ENCODE measurements at places on chromosomes 1 and 21. TPM values are rescaled to one million over a fixed set of nuclear protein-coding genes. Genes with fewer than 3 reads are reported as not detected.

The LORICRIN gene
- total RNA-seq, result not detected

The LCE2C gene
- total RNA-seq, result not detected

The OR2T29 gene
- total RNA-seq, result not detected

The CD1C gene
- 0.66 TPM for total RNA-seq

The DISP3 gene
- total RNA-seq, result 0.88 TPM

DNA sequence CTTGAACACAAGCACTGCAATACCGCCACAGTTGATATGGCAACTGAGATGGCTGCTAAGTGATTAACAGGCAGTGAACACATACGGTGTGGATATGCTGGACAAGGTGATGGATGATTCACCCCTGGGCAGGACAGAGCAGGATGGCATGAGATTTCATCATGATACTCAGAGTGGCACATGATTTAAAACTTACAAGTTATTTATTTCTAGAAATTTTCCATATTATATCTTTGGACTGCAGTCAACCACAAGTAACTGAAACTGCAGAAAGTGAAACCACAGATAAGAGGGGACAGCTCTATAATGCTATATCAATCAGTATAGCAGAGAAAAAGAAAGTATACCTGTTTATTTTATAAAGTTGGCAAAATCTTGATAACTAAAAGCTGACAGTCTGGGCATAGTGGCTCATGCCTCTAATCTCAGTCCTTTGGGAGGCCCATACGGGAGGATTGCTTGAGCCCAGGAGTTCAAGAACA lies 47.9 kb downstream of the PHACTR4 start:
- H3K4me3 ChIP-seq, result no peak overlapping the region
- no peaks in the 10 kb centered on the region for H3K4me1 ChIP-seq
- no peaks in the 10 kb centered on the region for H3K36me3 ChIP-seq

DNA sequence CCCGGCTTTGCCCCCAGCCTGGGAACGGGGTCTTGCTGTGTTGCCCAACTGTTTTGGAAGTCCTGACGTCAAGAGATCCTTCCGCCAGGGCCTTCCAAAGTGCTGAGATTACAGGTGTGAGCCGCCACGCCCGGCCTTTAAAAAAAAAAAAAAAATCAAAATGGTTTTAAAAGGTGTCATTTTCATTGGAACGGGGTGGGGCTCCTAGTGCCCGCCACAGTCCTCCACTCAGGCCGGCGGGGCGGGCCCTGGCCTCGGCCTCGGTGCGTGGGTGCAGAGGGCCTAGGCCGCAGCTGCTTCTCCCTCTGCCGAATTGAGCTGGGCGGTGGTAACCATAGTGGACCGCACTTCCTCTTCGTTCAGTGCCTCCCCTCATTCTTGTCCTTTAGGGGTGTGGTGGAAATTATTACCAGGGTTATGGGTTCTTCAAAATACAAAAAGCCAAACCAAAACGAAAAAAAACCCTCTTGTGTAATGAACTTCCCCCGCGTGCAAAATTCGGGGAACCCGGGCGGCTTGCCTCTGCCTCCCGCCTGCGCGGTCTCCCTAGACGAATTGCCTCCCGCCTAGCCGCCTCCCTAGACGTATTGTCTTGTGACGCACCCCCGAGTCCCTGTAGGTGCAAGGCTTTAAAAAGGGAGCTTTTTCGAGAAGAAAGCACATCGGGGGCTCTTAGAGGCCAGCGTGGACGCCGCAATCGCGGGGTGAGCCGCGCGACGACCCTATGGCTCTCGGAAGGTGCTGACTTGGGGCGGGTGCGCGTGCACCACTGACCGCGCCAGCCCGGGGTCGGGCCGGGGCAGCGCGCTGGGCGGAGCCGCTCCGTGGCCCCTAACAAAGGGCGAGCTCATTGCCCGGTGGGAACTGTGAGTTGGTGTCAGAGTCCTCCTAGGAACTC lies 10.5 kb upstream of the SPEN start:
- H3K4me1 ChIP-seq, result no peaks in the 10 kb centered on the region
- H3K27me3 ChIP-seq, result no peaks in the 10 kb centered on the region
- H3K27ac ChIP-seq, result peak overlapping the region; percentile 100
- peak overlapping the region; percentile 82 for H3K4me3 ChIP-seq
- H3K36me3 ChIP-seq, result no peaks in the 10 kb centered on the region

DNA sequence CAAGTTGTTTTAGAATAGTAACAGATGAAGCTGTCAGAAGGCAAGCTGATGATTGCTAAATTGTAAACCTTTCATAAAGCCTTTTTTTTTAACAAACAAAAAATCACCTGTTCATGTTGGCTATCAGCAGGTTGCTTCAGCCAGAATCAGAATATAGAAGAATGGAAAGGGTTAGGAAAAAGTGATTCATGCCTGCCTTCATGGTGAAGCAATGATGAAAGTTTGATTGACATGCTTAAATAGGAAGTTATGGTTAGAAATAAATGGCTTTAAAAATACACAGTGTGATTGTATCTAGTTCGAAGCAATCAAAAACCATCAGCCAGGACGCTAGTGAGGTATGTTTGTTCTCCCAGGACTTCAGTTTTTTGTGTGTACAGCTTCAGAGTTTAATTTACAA lies 37.9 kb downstream of the GABPA start:
- no peaks in the 10 kb centered on the region for H3K4me1 ChIP-seq
- no peaks in the 10 kb centered on the region for H3K36me3 ChIP-seq
- H3K27ac ChIP-seq, result no peak overlapping the region
- H3K27me3 ChIP-seq, result no peaks in the 10 kb centered on the region
- no peak overlapping the region for H3K4me3 ChIP-seq

- no peaks in the 10 kb centered on the region for H3K4me1 ChIP-seq
- peaks cover 4% of the 10 kb centered on the region for H3K36me3 ChIP-seq
- H3K27ac ChIP-seq, result no peak overlapping the region
- DNase-seq, result no peak
These were observed 16.7 kb upstream of the ZYG11A start for GRCh38 chr1:52825868-52826267.

GRCh38 chr1:6358757-6359201 lies 34.8 kb downstream of the ACOT7 start:
- H3K4me3 ChIP-seq, result no peak overlapping the region
- H3K27ac ChIP-seq, result peak overlapping the region; percentile 65
- DNase-seq, result no peak
- H3K27me3 ChIP-seq, result no peaks in the 10 kb centered on the region
- H3K36me3 ChIP-seq, result no peaks in the 10 kb centered on the region

DNA sequence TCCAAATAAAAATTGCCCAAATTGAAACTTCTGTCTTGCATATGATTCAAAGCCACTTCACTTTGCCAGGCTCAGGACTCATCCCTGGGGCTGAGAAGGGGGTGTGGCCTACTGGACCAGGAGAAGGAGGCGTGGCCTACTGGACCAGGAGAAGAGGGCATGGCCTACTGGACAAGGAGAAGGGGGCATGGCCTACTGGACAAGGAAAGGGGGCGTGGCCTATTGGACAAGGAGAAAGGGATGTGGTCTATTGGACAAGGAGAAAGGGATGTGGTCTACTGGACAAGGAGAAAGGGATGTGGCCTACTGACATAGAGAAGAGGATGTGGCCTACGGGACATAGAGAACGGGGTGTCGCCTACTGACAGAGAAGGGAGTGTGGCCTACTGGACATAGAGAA lies 405.3 kb downstream of the RRAGC start:
- no peak overlapping the region for H3K27ac ChIP-seq
- H3K4me1 ChIP-seq, result no peaks in the 10 kb centered on the region
- DNase-seq, result no peak
- H3K4me3 ChIP-seq, result no peak overlapping the region

DNA sequence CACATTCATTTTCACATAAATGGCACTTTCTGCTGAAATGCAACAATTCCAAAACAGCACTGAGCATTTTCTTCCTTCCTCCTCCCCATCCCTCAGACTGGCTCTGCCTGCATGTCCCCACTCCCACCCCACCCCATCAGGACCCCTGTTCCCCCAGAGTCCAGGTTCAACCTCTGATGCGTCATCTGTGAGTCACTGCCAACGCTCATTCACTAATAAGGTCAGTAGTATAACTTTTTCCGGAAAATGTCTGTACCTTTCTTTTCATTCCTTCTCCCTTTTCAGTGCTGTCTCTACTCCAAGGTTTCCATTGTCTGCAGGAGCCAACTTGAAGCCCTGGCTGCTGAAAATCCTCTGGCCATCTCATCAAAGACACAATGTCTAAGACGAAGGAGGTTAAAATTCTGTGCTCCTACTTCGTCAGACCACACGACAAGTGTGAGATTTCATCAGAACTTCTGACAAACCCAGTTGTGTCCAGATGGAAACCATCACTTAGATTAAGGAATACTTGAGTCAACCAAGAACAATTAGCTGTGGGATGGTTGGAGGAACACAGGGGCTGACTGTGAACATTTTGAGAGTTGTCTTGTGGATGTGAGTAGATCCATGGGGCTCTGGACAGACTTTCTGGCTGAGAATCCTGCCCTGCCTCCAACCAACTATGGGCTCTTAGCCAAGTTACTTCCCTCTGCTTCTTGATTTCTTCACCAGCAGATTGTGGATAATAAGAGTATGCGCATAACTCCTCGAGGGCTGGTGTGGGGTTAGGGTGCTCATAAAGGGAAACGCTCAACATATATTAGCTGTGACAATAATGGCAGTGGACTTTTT lies 35.6 kb upstream of the UTS2 start:
- H3K36me3 ChIP-seq, result no peaks in the 10 kb centered on the region
- no peak overlapping the region for H3K4me3 ChIP-seq
- no peaks in the 10 kb centered on the region for H3K27me3 ChIP-seq
- H3K27ac ChIP-seq, result no peak overlapping the region
- no peaks in the 10 kb centered on the region for H3K4me1 ChIP-seq

GRCh38 chr1:228497817-228498216 lies 10.6 kb downstream of the RNF187 start:
- no peak overlapping the region for H3K4me3 ChIP-seq
- peaks cover 5% of the 10 kb centered on the region for H3K36me3 ChIP-seq
- no peaks in the 10 kb centered on the region for H3K4me1 ChIP-seq
- no peak for DNase-seq
- no peaks in the 10 kb centered on the region for H3K27me3 ChIP-seq

DNA sequence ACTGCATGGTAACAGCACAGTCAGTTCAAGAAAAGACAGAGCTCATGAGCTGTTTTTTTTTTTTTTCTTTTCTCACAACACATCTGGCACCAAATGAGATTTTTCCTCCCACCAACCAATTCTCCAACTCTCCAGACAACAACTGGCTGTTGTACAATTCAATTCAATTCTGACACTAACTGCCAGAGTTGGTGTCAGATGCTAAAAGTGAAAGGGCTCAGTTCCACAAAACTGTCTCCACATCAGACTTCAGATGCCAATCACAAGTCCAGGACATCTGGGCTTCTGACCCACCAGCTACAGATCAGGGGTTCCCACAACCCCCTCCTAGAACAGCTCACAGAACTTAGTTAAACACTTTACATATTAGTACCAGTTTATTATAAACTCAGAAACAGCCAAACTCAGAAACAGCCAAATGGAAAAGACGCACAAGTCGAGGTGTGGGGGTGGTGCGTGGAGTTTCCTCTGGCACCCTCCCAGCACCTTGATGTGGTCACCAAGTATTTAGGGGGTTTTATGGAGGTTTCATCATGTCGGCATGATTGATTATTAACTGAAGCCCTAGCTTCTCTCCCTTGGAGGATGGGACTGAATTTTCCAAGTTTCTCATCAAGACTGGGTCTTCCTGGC lies 39.2 kb upstream of the LRRC8D start:
- no peak for DNase-seq
- H3K36me3 ChIP-seq, result no peaks in the 10 kb centered on the region
- no peak overlapping the region for H3K27ac ChIP-seq
- H3K4me1 ChIP-seq, result no peaks in the 10 kb centered on the region

- no peaks in the 10 kb centered on the region for H3K27me3 ChIP-seq
- no peak overlapping the region for H3K4me3 ChIP-seq
- H3K4me1 ChIP-seq, result peaks cover 4% of the 10 kb centered on the region
- H3K27ac ChIP-seq, result no peak overlapping the region
- no peaks in the 10 kb centered on the region for H3K36me3 ChIP-seq
- no peak for DNase-seq
These were observed 29.6 kb upstream of the PHGDH start for GRCh38 chr1:119682141-119682540.

DNA sequence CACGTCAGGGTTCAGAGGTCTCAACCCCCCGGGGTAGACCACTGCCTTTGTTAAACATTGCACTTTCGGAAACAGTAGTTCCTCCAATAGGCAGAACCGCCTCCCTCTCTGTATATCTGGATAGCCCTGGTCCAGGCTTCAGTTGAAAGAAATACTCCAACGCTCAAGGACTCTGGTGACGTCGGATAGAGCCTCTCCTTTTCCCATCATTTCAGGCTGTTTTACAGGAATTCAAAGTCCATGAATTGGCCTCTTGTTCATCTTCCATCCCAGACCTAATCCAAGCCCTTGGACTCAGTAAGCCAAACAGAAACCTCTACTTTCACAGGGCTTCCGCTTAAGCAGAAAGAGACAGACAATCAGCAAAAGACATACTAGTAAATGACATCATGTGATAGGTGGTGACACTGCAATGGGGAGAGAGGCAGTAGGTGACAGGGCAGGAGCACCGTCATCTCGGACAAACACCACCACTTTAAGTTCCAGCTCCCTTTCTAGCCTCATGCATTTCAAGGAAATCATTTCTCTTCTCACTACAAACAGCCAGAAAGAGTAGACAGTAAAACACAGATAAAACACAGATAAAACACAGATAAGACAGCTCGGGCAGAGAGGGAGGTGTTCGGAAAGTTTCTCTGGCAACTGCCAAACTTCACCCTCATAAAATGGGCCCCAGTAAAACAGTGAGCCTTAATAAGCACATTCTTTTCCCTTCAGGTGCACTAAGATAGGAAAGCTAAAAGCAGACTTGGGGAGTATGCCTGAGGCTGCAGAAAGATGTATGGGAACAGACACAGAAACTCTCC lies 2.3 kb upstream of the PLA2G2A start:
- DNase-seq, result no peak
- H3K27ac ChIP-seq, result no peak overlapping the region
- no peaks in the 10 kb centered on the region for H3K27me3 ChIP-seq
- H3K36me3 ChIP-seq, result no peaks in the 10 kb centered on the region
- no peak overlapping the region for H3K4me3 ChIP-seq
- no peaks in the 10 kb centered on the region for H3K4me1 ChIP-seq

DNA sequence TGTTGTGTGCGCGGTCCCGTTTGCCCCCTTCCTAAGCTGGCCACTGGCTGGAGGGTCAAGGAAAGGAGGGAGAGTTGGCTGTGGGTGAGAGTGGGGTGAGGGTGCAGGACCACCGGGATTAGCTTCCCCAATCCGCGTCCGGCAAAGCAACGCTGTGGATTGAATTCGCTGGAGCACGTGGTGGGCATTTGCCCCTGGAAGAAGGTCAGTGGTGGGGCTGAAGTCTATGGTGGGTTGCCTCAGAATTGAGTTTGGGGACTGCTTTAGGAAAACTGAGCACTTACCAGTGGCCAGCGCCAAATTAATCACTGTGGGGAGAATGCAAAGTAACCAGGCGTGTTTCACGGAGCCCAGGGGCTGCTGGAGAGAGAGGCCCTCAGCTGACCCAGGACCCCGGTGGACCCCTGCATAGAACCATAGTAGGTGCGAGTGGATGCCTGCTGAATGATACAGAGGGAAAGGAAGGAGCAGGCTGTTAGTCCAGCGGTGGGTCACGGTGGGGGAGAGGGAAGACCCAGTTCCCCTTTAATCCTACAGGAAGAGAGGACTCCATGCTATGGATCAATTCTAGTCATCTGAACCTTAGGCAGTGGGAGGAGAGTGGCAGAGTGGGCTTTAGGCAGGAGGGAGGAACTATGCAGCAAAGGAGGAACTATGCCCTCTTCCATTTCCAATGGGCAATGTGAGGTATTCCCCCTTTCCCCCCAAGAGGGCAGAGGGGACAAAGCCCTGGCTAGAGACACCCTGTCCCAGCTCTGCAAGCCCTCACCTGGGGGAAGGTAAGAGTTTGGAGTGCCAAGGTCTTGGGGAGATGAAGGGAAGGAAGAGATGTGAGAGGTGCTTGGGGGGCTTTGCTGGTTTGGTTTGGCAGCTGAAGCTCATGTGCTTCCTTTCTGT lies 1.2 kb downstream of the TNFRSF8 start:
- H3K27me3 ChIP-seq, result peaks cover 3% of the 10 kb centered on the region
- no peak overlapping the region for H3K4me3 ChIP-seq
- no peak overlapping the region for H3K27ac ChIP-seq
- H3K4me1 ChIP-seq, result no peaks in the 10 kb centered on the region
- DNase-seq, result no peak

All from breast epithelium (tissue), 4 donors.